ENCODE measurements at places on chromosomes 1 and 21.

- DNase-seq: no peak
Measured at GRCh38 chr1:226482975-226483700, 65.4 kb upstream of the STUM start.

- no peak for DNase-seq
Measured at GRCh38 chr1:168561989-168562388, 14.4 kb upstream of the XCL1 start.

DNA sequence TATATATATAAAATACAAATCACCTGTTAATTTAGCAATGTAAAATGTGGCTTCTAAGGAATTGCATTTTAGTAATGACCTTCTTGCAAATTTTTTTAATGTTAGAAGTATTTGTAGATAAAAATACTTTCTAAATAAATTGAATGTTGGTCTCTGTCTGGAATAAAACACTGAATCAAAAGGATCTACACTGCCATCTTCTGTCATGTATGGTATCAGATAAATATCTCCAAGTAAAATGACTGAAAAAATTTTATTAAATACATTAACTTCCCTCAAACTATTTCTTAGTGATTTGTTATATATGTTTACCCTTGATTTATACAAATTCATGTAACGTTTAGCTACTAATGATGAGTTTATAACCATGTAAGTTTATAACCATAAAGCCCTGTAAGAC, 2029.3 kb downstream of the MRPL39 start:
- DNase-seq: no peak

DNA sequence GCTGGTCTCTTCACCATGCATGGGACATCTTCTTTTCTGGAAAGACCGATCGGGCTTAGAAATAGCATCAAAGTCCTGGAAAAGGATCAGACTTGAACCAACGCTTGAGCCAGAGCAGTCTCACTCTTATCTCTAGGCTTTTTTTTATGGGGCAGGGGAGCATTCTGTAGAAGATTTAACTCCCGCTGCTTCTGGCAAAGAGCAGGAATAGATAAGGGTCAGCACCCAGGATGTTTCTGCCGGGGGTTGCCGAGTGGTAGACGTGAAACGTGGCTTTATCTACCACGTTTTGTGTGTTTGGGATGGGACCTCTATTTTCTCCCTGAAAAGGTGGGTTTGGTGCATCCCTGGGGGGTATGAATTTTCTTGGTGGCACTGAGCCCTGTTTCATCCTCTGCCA, 18.8 kb downstream of the SPSB1 start:
- no peak for DNase-seq

- DNase-seq: no peak
Measured at GRCh38 chr1:241569848-241570247, 37.7 kb downstream of the KMO start.

DNA sequence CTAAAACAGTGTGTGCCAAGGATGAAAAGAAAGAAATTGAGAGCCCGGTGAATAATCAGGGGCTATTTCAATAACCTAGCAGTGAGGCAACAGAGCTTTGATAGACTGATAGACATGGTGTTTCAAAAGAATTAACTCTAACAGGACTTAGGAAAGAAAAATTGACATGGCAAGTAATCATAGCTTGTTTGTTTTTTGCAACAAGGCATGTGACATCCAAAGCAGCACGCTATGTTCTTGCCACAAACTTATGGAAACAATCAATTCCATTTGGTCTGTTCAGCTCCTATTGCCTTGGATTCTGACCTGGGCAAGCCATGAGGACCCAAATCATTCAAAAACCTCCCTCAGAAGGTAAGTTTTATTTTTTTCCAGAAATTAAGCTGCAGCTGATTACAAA, 608.5 kb downstream of the SMYD3 start:
- no peak for DNase-seq

- DNase-seq: no peak
Measured at GRCh38 chr1:90335558-90335957, 340.6 kb downstream of the ZNF326 start.

- DNase-seq: no peak
Measured at GRCh38 chr1:208203848-208204609, 40.2 kb downstream of the PLXNA2 start.

GRCh38 chr1:157407917-157408525, 144.3 kb downstream of the FCRL5 start:
- no peak for DNase-seq

GRCh38 chr1:236416165-236416564, 22.1 kb downstream of the EDARADD start:
- no peak for DNase-seq

DNA sequence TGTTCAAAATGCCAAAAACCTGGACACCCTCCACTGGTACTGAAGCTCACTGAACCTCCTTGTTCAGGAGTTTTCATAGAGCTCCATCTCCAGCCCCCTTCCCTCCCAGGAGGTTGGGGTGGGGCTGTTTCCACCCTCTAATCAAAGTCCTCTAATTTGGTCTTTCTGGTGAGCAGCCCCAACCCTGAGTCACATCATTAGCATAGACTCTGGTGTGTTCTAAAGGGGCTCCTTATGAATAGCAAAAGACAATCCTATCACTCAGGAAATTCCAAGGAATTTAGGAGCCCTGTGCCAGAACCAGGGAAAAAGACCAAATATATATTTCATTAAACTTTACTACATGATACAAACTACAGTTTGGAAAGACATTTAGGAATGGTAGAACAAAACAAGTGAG, 13.2 kb upstream of the UBE4B start:
- no peak for DNase-seq

Data from stimulated activated CD4-positive, alpha-beta T cell treated with anti-CD3 and anti-CD28 coated beads, TNF-alpha, amount 100 ng/mL, for 48 hours (primary cell).